ENCODE measurements at places on chromosomes 3 and 15.

DNA sequence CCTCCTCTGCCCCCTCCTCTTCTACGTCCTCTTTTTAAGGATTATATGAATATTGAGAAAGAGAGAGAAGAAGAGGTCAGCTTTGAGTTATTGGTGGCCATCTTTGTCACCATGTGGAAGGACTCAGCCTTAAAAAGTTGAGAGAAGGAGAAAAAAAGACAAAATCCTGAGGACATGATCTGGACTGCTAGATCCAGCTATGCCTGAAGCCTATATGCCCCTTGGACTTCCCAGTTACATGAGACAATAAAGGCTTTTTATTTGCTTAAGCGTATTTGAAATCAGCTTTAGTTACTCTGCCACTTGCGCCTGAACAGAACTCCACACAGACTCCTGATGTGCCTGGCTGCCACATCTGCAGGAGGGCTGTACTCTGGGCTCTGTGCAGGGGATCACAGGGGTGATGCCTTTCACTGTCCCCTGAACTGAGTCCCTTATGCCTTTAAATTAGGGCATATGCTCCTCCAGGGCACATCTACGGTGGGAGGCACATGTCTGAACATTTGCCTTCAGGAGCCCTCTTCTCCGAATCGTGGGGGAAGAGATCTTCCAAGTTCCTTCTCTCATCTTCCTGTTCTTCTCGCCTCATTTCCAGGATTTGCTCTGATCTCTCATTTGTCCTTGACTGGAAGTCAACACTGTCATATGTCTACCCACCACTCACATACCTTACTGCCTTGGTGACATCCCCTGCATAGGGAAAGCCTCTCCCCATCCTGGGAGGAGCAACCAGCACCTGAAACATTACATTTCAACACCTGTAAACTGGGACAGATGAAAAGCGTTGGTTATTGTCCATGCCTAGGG, 14.0 kb upstream of the PLA2G4E start:
- DNase-seq, result no peak

DNA sequence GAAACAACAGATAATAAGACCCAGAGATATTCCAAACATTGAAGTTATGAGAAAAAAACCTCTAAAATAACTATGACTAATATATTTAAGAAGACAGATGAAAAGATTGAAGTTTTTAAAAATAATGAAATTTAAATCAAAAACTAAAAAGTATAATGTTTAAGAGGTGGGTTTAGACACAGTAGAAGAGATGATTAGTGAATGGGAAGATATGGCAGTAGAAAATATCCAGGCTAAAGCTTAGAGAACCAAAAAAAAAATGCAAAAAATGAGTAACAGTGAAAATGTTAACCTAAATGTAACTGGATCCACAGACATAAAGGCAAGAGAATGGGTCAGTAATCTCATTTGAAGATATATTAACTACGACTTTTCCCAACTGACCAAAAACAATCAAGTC, 52.2 kb downstream of the RETNLB start:
- DNase-seq, result no peak

GRCh38 chr3:50587806-50588758, 18.8 kb downstream of the HEMK1 start:
- DNase-seq, result no peak

GRCh38 chr3:37730825-37731224, 130.9 kb upstream of the CTDSPL start:
- no peak for DNase-seq

DNA sequence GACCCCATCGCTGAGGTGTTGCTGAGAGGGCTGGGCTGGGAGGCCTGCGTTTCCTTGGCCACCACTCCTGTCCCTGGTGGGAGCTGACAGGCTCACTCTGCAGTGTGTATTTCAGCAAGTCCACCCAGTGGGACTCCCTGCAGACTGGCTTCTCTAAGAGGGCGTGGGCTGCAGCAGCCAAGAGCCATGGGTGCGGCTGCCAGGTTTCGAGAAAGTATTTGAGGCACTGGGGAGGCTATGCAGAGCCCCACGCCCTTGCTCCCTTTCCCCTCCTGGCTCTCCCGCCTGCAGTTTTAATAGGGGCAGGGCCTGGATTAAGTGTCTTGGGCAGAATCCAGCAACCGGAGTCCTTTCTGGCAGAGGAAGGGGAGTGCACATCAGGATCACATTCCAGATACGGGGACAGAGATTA, 242.1 kb downstream of the THSD4 start:
- no peak for DNase-seq

DNA sequence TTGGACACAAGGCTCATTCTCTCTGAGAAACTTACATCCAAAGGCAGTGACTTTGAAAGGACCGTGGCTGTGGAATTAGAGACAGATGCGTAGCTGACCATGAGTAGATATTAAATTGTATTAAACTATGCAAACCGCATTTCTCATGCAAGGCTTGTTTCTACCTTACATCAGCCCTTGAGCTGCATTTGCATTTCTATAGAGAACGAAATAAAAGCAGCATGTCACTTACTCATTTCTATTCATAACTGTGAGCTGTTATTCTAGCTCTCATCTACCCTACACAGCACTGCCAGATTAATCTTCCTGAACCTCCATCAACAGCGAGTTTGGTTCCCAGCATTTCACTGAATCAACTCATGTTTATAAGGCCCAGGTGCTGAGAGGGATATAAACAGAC, 72.3 kb downstream of the THSD4 start:
- no peak for DNase-seq

DNA sequence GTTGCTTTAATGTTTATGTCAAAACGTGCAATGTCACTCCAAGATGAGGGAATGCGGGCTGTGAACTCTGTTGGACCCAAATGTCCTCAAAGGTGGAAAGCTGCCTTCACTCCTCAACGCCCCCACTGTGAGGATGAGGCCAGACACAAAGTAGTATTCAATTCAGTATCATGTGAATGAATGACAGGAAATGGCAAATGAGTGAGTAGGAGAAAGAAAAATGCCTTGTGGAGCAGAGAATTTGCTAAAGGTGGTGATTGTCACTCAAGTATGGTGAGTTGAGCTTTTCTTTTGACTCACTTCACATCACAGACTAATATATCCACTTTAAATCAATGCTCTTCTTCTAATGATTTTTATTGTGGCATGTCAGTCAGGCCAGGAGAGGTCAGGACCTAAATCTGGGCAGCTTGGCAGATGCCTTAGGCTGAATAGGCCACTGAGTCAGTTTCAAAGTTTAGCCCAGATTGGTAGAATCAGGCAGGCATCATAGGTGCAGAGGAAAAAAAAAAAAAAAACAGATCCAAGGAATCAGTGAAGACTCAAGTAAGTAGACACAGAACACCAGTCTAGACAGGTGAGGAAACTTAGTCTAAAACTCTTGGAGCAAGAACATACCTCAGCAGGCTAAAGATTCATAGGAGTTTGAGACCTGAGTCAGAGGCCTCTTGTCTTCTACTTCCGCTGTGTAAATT, 71.0 kb upstream of the ZBED2 start:
- no peak for DNase-seq

DNA sequence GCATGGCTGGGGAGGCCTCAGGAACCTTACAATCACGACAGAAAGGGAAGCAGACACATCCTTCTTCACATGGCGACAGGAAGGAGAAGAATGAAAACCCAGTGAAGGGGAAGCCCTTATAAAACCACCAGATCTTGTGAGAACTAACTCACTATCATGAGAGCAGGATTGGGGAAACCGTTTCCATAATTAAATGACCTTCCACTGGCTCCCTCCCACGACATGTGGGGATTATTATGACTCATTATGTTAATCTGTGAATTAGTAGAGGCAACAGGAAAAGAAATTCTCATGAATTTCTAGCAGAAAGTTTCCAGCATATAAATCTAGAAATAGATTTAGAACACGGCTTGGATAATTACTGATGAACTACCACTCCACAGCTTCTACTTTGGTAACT, 937.3 kb downstream of the ROBO1 start:
- no peak for DNase-seq

DNA sequence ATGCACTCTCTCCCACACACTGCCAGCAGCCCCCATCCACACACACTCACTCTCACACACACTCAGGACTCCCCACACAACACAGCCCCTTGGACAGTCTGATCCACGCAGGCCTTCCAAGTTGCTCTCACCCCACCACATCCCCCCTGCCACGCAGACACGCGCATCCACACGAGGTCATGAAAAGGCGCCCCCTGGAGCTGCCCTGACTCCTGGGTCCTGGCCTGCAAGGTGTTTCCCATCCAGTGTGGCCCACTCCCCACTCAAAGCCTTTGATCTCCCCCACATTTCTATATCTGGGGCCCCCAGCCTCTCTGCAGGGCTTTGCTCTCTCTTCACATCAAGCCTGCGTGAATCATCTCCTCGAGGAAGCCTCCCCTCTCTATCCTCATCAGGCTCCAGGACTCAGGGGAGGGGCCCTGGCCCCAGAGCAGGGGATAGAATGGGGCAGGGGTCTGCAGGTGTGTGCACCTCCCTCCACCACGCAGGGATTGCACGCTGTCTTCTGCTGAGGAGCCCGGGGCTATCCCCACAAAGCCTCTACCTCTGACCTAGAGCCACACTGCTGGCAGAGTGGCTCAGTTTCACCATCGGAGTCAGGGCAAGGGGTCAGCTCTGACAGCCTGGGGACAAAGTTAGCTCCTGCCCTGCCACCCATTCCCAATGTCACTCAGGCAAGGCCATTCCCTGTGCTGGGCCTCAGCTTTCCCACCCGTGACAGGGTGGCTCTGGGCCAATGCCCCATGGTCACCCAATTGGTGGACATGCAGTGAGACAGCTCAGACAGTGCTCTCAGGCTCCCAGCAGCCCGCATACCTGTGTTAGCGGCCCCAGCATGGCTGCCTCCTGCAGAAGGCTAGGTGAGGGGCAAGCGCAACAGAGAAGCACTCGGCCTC, 6.4 kb downstream of the MYL3 start:
- no peak for DNase-seq

DNA sequence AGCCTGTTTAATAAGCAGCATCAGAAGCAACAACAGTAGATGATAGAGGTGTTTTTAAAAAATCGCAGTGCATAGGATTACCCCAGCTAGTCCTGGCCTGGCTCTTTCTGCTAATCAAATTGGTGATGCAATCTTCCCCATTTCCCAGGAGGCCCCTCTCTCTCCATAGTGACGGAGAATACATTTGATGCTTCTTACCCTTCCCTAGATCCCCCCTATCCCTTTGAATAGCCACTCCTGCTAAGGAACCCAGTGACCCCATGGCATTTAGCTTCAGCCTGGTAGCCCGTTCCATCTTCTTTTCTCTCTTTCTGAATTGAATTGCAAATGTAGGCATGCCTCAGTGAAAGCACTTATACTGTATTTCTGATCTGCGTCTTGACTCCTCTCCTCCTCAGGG, 223.6 kb upstream of the GAP43 start:
- DNase-seq, result no peak

DNA sequence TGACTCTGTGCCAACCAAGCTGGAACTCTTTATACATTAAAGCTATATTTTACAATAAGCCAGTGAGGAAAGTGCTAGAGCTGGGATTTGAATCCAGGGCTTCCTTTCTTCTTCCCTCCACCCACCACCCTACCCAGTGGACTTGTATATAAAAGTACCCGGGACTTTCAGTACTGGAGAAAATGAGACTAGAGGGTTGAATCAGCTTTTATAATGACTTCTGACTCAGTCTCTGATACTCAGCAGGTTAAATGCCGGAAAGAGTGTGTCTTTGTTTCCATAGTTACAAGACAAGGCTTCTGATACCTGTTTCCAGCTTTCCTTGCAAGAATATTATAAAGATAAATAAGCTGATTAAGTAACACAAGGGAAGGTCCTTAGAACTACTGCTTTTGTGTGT, 80.9 kb downstream of the FRMD4B start:
- no peak for DNase-seq

DNA sequence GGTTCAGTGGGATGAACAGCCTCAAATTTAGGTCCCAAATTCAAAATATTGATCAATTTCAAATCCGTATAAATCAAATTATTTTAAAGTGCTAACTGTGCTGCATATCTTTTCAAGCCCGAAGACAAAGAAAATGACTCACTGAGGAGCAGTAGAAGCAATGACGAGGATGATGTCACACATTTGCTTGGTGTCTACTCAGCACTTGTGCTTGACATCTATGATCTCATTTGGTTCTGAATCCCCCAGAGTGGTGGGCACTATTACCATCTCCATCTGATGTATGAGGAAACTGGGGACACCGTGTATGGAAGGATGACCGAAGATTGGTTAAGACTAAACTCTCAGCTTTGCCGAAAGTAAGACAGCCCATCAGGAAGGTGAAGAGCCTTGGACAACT, 136.5 kb upstream of the CHRNA7 start:
- DNase-seq, result no peak

DNA sequence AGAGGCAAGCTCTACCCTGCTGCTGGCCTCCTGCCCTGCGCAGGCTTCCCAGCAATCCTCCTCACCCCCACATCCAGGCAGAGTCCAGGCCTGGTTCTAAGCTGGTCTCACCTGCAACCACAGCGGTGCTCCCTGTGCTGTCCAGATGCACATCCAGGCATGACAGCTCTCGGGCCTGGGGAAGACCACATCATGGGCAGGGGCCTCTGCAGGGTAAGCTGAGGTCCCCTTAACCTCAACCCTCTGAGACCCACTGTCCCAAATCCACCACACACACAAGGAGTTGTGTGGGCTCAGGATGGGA, 10.8 kb downstream of the PLA2G4D start:
- no peak for DNase-seq

GRCh38 chr3:128073807-128074206, 21.6 kb downstream of the SEC61A1 start:
- DNase-seq, result no peak

GRCh38 chr3:149612456-149612855, 45.4 kb downstream of the WWTR1 start:
- no peak for DNase-seq

DNA sequence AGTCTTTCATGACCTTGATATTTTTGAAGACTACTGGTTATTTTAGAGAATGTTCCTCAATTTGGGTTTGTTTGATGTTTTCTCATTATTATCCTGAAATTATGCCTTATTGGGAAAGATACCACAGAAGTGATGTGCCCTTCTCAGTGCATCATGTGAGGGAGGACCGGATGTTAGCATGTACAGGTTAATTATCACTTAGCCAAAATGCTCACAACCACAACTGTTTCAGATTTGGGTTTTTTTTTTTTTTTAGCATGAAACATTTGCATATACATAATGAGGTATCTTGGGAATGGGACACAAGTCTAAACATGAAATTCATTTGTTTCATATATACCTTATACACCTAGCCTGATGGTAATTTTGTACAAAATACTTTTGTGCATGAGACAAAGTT, 59.8 kb downstream of the PIK3R4 start:
- no peak for DNase-seq
